ENCODE measurements at places on chromosomes 13 and 19. TPM values are rescaled to one million over a fixed set of nuclear protein-coding genes. Genes with fewer than 3 reads are reported as not detected.
A peak's percentile ranks its signal among the peaks of the same experiment; 100 is the strongest.

DNA sequence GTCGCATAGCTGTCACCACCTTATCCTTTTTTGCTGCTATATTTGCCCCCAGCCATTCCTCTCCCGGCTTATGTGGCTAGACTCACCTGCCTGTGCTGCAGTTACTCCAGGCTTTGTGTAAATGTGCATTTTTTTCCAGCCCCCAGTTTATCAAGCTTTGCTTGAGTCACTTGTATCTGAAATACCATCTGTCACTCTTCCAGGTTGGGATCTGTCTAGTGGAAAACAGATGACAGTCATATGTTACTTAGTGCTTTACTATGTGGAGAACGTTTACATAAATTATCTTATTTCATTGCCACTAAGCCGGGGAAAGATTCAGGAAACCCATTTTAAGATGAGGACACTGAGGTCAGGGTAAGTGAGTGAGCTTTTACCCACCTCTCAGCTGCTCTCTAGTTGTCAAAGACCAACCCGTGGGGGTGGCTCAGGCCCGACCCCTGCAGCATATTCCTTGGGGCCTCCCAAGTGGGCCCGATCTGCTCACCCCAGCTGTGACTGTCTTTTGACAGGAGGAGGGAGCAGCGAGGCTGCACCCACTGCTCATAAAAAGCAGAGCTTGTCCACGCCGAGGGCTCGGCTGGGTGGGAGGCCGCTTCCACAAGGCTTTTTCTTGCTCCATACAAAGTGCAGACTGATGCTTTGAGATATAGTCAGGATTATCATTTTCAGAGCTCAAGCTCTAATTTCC is 7.2 kb downstream of the GJB2 start:
- DNase-seq, result no peak

GRCh38 chr19:33267706-33268105 is 34.6 kb downstream of the CEBPA start:
- no peak for DNase-seq

GRCh38 chr13:24179486-24179850 is 18.9 kb downstream of the SPATA13 start:
- no peak for DNase-seq

GRCh38 chr13:95438297-95438696 is 114.2 kb upstream of the CLDN10 start:
- DNase-seq, result no peak

DNA sequence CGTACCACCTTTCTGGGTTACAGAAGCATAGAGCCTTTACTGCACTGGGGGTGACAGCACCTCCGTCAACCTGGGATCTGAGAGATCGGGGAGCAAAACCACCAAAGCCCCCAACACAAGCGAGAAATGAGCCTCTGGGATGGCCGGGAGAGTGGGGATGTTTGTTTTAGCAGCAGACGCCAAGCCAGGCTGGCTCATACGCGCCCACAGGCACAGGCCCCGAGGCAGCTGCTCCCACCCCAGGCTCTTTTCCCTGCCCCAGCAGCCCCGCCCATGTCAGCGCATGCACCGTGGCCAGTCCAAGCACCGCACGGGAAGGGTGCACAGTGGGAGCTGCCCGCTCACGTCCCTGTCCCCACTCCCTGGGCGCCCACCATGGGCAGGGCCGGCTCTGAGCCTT is 8.5 kb downstream of the PIP5K1C start:
- no peak for DNase-seq

GRCh38 chr19:5150902-5151741 is 182.2 kb downstream of the KDM4B start:
- DNase-seq, result no peak

GRCh38 chr19:33568706-33569105 is 47.1 kb upstream of the PEPD start:
- DNase-seq, result no peak

GRCh38 chr13:101397742-101398141 is 18.6 kb downstream of the NALCN start:
- DNase-seq, result no peak

DNA sequence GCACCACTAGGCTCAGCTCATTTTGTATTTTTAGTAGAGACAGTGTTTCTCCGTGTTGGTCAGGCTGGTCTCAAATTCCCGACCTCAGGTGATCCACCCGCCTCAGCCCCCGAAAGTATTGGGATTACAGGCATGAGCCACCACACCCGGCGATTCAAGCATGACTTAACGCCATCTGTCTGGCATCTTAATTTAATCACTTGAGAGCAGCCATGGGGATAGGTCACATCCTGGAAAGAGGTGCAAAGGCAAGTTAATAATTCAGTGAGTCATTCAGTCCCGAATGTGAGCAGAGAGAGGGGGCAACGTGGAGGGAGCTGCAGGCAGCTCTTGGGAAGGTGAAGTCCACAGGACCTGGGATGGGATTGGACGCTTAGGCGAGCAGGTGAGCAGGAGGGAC is 31.7 kb upstream of the USP29 start:
- no peak for DNase-seq

DNA sequence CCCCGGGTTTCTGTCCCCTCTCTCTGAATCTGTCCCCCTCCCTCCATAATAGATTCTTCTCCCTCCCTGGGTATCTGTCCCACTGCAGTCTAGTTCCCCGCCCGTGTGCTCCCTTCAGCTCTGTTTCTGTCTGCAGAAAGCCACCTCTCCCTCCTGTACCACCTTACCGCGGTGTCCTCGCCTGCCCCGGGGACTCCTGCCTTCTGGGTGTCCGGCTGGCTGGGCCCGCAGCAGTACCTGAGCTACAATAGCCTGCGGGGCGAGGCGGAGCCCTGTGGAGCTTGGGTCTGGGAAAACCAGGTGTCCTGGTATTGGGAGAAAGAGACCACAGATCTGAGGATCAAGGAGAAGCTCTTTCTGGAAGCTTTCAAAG is 1.3 kb downstream of the FCGRT start:
- DNase-seq, result peak; percentile 56

DNA sequence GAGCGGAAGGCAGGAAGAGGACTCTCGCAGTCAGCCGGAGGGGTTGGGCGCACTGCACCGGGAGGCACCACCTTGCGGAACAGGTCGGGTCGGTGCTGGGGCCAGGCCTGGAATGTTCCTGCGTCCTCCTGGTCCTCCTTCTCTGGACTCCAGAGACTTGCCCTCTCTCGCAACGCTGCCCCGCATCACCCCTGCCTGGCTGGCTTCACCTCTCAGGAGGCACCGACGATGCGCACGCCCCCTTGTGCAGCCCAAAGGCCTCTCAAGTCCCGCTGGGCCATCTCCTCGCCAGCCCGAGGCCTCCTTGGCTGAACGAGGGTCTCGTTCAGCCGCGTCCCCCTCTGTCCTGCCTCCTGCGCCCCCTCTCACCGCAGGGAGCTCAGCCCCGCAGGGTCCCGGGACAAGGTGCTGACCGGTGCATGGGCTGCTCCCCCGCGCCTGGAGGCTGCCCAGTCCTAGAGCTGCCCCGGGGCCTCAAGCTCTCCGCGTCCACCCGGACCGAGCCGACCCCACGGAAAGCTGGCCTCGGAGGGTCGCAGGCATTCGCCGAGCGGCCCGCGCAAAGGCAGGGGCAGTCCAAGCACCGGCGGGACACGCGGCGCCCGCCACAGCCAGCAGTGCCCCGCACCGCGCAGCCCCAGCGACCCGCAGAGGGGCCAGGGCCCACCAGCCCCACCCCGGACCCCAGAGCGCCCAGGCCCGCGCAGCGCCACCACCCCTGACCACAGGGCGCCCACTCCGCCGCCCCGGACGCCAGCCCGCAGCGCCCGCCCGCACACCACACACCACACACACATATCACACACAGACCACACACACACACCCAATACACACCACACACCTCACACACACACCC is 133.8 kb downstream of the CRYL1 start:
- peak; percentile 53 for DNase-seq

GRCh38 chr19:9586764-9587163 is 2.5 kb upstream of the ZNF121 start:
- peak; percentile 92 for DNase-seq

DNA sequence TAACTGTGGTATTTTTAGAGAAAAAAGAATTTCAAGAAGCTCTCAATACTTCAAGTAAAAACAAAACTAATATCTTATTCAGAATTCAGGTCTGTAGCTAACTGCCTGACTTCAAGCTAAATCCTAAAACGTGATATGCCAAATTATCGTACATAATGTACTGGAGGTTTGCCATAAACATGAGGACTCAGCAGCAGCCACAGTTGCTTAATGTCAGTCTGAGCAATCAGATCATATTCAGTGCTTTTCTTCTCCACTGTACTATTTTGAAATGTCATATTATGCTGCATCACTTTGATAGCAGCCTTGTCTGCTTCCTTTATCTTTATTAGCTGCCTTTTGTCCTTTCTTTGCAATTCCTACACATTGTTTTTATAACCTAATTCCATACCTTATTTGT is 265.1 kb upstream of the EDNRB start:
- DNase-seq, result no peak

- peak; percentile 59 for DNase-seq
These were observed 30.3 kb upstream of the FRY start for GRCh38 chr13:32001154-32001768.

DNA sequence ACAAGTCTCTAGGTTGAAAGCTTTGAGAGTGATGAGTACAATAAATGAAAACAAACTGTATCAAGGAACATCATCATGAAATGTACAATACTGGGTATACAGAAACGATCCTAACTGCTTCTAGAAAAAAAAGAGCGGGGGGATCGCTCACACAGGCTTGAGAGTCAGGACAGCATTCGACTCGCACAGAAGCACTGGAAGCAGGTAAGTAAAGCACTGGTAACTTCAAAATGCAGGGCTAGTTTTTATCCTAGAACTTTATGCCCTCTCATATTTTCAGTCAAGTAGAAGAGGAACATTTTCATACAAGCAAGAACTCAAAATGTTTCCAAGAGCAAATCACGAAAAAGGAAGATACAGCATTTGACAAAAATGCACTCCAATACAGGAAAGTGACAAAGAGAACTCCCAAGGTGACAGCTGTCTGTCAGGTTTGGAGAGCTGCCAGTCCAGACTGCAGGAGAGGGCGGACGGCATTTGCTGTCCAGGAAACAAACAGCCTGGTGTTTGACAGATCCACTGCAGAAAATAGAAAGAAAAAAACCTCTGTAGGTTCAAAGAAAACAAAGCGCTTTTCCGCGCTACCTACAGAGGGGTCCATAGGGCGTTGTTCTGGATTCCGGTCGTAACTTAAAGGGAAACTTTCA is 58.2 kb upstream of the XPO4 start:
- no peak for DNase-seq

GRCh38 chr13:23025864-23026608 is 154.7 kb upstream of the SGCG start:
- no peak for DNase-seq

GRCh38 chr19:48044561-48044960 is 682 bp upstream of the CABP5 start:
- no peak for DNase-seq

- DNase-seq, result no peak
These were observed 1.7 kb downstream of the CCDC61 start for GRCh38 chr19:45996933-45997332.

The PGLYRP2 gene
- not detected for total RNA-seq

The NLRP11 gene
- total RNA-seq, result not detected

The ATP4A gene
- not detected for total RNA-seq

The SBK3 gene
- total RNA-seq, result 1.5 TPM

The COL5A3 gene
- 0.33 TPM for total RNA-seq
